Muscle of back (tissue), 13 donors: ENCODE measurements at places on chromosomes 7 and 10.

GRCh38 chr10:123748711-123749110 is 82.6 kb downstream of the GPR26 start:
- DNase-seq, result no peak

GRCh38 chr7:100785878-100786277 is 41.4 kb downstream of the EPHB4 start:
- DNase-seq, result no peak

DNA sequence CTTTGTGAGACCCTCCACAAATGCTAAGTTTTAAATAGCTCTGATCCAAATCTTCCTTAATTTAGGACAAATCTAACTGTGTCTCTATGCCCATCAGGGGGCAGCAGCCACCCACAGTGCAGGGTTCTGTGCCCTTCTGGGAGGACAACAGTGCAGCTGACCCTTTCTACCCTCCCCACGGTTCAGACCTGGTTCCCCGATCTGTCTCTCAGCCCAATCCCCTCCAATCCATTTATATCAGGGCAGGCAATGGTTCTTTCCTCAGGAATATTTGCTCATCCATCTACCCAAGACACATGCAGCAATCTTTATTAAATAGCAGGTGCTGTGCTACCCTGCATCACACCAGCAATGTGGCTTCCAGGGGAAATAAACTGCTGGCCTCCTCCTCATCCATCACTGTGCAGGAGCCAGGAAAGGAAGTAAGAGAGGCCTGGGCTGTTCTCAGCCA is 4.0 kb upstream of the RBM28 start:
- peak; percentile 47 for DNase-seq

DNA sequence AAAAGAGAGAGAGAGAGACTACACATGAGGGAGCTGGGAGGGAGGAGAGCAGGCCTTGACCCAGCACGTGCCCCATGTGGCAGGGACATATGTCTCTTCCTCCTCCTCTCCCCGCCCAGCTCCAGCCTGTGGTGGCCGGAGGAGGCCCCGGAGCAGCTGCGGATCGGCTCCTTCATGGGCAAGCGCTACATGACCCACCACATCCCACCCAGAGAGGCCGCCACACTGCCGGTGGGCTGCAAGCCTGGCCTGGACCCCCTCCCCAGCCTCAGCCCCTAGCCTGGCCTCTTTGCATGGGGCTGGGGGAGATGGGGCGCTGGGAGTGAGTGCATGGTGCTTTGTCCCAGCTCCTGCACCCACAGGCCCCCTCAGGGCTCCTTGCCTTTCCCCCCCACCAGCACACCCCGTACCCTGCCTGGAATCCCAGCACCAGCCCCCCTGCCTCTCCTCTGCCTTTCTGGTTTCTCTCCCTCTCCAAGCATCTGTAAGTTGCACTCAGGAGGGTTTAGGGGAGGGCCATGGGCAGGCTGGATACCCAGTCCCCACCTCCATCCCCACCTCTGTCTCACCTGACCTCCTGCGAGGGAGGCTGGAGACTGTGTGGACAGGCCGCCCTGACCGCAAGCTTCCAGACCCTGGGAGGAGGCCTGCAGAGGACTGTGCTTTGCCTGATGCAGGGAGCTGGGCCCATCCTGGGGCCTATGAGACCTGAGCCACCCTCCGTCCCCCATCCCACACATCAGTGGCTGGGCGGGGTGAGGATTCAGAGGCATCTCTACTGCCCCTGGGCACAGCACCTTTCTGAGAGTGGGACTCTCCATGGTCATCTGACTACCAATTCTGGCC is 4.8 kb downstream of the UPK3B start:
- no peak for DNase-seq
